ENCODE measurements at places on chromosomes 13 and 19.

- no peak for DNase-seq
Measured at GRCh38 chr19:30309176-30309575, 63.0 kb upstream of the ZNF536 start.

GRCh38 chr19:39246951-39247669, 1.5 kb downstream of the IFNL4 start:
- peak; percentile 43 for DNase-seq

- DNase-seq, result peak; percentile 32
Measured at GRCh38 chr13:95494082-95494681, 58.3 kb upstream of the CLDN10 start.

DNA sequence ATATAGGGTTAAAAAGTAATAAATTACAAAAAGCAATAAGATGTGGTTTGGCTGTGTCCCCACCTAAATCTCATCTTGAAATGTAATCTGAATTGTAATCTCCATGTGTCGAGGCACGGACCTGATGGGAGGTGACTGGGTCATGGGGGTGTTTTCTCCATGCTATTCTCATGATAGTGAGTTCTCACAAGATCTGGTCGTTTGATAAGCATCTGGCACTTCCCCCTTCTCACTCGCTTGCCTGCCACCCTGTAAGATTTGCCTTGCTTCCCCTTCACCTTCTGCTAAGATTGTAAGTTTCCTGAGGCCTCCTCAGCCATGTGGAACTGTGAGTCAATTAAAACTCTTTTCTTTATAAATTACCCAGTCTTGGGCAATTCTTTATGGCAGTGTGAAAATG, 577.4 kb downstream of the TBC1D4 start:
- DNase-seq, result no peak

DNA sequence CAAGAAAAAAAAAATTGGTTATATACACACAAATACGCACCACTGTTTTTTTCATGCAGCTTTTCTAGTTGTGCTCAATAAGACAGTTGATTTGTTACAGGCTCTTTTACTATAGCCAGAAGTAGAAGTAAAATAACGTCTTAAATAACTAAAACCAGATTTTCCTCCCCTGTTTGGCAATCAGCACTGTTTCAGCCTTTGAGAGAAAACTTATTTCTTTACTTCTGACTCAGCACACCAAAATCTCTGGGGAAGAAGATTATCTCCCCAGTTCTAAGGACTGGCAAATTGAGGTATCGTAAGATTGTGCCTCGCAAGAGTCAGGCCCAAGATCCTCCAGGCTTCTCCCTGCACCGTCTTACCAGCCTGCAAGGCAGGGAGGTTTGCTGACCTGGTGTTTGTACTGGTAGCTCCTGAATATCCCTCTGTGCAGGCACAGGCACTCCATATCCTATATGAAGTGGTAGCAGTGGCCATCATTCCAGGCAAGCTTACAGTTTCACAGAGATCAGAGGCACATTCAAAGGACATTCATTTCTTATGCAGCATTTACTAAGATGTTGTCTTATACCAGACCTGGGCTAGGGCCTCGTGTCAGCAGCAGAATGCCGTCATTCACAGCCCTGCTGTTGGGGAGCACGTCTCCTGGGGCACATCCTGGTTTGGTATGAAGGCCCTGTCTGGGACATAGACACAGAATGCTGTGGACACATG, 268.2 kb downstream of the ZNF536 start:
- no peak for DNase-seq

DNA sequence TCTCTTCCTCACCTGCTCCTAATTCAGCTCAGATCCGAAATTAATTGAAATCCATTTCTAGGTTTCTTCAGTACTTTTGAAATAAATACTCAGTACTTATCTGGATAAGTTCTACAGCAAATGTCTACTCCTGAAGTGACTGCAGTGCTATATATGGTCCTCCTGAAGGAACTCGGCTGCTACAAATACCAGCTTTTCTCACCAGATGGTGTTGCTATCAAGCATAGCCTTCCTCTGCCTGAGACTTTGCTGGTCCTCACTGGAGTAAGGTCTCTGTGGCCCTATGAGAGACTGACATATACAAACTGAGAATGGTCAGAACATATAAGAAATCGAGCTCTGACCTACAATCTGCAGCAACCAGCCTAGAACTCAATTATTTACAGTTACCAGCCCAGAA, 161.6 kb downstream of the NDFIP2 start:
- DNase-seq, result no peak

GRCh38 chr19:45008552-45008951, 7.3 kb downstream of the RELB start:
- DNase-seq, result no peak

DNA sequence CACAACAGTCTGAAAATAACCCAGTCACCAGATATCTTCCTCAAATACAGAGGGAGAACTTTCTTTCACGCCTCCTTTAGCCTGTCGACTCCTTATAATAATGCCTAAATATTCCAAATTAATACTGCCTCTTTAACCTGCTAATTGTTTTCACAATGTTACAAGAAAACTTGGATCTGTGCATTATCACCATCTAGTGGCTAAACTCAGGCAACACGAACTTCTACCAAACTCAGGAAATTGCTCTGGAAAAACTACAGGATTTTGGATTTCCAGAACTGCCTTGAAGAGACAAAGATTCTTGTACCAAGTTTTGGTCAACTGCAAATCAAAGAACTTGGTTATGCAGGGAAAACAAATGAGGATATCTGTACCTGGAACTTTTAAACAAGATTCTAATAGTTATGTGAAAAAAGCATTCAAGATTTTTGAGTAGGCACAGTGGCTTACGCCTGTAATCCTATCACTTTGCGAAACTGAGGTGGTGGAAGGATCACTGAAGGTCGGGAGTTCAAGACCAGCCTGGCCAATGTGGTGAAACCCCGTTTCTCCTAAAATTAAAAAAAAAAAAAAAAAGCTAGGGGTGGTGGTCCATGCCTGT, 10.8 kb downstream of the CLN5 start:
- no peak for DNase-seq

GRCh38 chr13:70107498-70108281, at the start of gene ATXN8OS:
TSS of gene ATXN8OS (plus strand) at chr13:70107826.
- peak; percentile 27 for DNase-seq

- DNase-seq, result no peak
Measured at GRCh38 chr13:61039302-61039701, 376.3 kb downstream of the PCDH20 start.

DNA sequence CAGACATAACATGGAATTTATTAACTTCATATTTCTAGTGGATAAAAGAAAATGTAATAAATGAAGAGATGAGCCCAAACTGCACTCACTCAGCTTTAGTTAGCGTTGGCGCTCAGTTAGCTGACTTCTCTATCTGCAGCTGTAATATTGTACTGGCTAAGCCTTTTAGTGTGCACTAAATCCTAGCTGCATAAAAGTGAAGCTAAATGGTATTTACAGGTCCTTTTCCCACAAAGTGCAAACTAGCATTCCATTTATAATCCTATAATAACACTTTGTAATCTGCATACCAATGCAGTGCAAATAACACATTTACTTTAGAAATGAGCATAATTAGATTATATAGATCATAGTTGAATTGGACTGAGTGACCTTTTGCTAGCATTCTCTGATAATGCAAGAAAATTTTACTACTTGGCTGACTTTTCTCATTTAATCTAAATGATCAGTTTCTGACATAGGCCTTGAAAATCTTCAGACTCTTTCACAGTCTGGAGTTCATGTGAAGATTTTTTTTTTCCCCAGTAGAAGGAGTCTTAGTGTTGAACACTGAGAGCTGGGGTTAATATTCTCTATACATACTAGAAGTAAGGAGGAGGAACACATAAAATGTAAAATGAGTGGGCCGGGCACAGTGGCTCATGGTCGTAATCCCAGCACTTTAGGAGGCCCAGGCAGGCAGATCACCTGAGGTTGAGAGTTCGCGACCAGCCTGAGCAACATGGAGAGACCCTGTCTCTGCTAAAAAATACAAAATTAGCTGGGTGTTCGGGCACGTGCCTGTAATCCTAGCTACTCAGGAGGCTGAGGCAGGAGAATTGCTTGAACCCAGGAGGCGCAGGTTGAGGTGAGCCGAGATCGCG, 1426.4 kb downstream of the PCDH9 start:
- no peak for DNase-seq

DNA sequence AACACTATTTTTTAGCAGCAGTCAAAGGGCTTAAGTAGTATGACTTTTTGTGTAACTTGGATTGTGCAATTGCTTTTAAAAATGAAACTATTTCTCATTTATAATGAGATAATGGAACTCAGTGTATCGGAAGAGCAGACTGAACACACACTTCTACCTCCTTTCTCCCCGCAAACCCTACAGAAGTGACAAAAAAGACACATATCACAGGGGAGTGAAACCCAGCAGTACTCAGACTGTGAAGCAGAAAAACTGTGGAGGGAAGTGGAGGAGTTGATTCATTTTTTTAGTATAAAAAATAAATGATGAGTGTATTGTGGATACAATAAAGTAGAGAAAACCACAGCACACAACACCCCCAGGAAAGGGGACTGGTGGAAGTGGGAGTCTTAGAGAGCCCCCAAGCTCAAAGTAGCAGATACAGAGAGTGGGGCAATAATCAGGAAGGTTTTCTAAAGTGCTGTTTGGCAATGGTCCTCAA, 9.7 kb downstream of the LPAR6 start:
- DNase-seq, result no peak

DNA sequence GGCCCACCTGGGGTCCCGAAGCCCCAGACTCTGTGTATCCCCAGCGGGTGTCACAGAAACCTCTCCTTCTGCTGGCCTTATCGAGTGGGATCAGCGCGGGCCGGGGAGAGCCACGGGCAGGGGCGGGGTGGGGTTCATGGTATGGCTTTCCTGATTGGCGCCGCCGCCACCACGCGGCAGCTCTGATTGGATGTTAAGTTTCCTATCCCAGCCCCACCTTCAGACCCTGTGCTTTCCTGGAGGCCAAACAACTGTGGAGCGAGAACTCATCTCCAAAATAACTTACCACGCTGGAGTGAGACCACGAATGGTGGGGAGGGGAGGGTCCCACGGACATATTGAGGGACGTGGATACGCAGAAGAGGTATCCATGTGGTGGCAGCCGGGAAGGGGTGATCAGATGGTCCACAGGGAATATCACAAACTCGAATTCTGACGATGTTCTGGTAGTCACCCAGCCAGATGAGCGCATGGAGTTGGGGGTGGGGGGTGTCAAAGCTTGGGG, 1.0 kb upstream of the ICAM5 start:
- peak; percentile 48 for DNase-seq

DNA sequence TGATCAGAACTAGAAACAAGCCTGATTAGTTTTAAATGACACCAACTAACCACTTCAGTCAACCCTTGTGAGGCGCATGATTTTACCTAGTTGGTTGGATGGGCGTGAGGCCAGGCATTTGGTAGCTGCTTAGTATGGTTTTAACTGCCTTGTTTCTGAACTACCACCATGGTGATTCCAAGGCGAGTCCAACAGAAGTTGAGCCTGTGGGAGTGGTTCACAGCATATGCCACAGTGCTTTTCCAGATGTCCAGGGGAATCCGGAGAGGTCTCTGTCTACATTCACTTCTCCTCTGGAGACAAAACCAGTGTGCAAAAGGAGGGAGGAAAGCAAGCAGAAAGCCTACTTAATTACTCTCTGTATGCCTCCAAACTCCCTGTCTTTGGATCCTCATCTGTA, 524.1 kb downstream of the GPC6 start:
- DNase-seq, result no peak

- DNase-seq, result no peak
Measured at GRCh38 chr13:89199138-89199537, 1528.0 kb downstream of the SLITRK5 start.

- DNase-seq, result no peak
Measured at GRCh38 chr13:52085421-52085820, 43.5 kb downstream of the NEK5 start.

DNA sequence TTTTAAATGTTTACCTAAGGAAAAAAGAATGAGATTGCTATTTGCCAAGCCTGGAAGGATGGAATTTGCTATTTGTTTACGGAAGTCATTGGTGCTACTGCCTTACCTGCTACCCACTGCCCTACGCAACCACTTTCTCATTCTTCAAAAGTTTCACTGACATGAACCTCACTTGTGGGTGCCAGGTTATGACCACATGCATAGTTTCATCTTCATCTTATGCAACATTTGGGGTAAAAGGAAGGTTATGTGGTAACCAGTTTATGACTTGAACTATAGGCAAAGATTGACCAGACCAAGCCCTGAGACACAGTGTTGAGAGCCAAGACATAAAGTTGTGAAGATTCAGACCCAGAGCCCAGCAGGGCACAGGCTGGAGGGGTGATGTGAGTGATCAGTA, 142.5 kb downstream of the LACC1 start:
- no peak for DNase-seq

DNA sequence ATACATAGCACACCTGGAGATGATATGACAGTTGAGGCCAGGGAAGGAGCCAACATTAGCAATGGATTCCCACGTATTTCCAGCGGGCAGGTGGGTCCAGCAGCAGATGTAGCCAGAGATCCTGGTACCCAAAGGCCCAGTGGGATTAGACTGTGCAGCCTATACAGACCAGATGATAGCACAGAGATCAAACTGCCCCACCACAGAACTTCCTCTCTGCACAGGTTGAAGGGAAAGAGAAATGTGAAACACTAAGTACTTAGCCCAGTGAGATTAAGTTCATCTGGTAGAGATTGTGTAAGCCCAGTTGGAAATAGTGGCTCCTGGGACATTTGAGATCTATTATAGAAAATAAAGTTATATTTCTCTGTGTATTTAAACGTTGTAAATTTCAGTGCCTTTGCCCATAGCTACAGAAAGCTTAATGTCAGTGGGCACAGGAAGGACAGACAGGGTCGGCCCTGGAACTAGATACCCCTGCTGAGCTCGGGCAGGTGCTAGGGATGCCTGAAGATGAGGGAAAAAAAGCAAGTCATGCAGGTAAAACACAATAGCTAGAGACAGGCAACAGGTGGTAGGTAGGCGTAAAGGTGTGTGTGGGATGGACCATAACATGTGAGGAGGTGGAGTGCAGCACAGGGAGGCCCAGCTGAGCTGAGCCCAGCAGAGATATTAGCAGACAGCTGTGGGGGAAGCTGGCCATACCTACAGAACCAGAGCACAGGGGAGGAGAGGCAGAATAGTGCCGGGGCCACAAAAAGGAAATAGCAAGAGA, 27.3 kb upstream of the SPATA13 start:
- no peak for DNase-seq

DNA sequence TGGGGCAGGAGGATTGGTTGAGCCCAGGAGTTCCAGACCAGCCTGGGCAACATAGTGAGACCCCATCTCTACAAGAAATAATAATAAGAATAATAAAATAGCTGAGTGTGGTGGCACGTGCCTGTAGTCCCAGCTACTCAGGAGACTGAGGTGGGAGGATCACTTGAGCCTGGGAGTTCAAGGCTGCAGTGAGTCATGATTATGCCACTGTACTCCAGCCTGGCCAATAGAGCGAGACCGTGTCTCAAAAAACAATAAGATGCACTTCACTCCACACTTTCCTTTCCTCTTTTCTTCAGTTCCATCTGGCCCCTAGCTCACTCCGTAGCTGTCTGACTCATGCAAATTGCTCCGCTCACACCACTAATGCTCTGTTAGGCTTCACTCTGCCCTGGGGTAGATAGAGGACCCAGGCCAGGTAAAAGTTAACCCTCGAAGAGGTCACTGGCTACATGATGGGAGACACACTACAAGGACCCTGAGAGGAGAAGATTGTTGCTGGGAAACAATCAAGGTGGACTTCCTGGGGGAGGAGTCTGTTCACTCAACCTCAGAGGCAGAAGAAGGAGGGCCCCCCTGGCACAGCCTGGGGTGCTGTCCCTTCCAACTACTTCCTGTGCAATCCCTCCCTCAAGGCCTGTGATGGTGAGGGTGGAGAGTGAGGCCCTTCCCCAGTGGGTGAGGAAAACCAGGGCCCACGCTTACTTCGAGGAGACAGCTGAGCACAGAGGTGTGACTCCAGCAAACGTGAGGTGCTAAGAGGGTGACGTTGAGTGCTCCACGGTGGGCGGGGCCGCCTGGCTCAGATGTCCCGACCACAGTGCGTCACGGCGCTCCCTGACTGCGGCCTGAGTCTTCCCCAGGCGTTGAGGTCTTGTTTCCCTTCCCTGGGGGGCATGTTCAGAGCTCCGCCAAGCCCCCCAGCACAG, 8.8 kb upstream of the TNFSF9 start:
- no peak for DNase-seq
